AG10803 (cell line): ENCODE measurements at places on chromosomes 6 and 20.

DNA sequence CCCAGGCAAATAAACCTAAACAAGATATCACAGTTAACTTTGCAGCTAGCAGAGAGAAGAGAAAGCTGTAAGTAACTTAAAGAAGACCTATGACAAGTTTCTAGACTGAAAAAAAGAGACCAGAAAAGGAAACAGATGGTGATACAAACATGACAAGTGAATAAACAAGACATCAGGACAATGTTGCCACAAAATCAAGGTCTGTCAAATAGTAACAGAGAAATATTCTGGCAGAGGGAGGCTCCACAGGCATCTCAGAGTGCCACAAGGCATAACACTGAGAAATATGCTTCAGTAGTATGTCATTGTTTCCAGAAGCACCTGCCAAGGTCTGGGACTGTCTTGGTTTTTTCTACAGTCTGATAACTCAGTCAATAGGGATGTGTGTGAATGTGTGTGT lies 332.2 kb downstream of the KHDRBS2 start:
- no peak for DNase-seq

DNA sequence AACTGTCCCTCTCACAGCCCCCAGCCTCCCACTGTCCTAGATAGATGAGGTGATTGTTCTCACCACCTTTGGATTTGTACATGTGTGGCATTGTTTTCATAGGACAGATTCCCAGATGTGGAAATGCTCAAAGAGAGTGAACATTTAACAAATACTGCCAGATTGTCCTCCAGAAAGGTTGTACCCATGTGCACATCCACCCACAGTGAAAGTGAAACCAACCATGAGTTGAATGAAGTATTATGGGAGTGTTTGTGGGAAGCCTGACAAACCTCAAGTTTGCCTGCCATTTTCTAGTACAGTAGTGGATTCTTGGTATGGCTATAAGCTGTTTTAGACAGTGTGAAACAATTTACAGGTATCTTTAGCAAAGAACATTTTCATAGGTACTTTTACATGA lies 42.7 kb downstream of the ANKRD6 start:
- DNase-seq, result no peak

GRCh38 chr6:56088641-56089040 lies 158.7 kb downstream of the COL21A1 start:
- DNase-seq, result no peak

DNA sequence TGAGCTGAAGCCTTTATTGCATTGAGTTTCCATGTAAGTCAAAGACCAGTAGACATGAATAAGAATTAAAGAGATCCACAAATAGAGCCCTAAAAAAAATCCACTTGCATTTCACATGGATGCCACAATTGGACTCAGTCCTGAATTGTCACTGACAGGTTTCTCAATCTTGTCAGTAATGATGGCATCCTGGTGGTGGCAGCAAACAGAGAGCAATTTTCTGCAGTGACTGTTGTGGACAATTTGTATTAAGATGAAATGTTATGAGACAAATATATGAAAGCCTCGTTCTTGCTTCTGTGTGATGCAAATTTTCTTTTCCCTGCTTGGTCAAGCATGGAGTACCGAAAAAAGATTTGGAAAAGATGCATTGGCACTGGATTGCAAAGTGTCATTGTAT lies 278.9 kb downstream of the SAMD5 start:
- DNase-seq, result no peak

DNA sequence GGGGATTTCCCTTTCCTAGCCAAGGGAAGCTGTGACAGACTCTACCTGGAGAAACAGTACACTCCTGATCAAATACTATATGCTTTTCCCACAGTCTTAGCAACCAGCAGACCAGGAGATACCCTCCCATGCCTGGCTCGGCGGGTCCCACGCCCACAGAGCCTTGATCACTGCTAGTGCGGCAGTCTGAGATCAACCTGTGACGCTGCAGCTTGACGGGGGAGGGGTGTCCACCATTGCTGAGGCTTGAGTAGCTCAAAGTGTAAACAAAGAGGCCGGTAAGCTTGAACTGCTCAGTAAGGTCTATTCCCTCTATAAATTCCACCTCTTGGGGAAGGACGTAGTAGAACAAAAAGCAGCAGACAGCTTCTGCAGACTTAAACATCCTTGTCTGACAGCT lies 63.2 kb downstream of the WASF1 start:
- DNase-seq, result no peak
